Effector memory CD4-positive, alpha-beta T cell (primary cell): ENCODE measurements at places on chromosomes 4 and X.
A peak's percentile ranks its signal among the peaks of the same experiment; 100 is the strongest.

GRCh38 chr4:5893004-5893580, at the start of gene CRMP1:
Gene CRMP1, minus strand, starts transcription at chr4:5893086. Its CDS starts 117 bp downstream, at chr4:5892969.
- no peak within 1 kb of the TSS for H3K27ac ChIP-seq
- H3K27me3 ChIP-seq, result peaks cover 27% of the 10 kb centered on the region
- no peaks in the 10 kb centered on the region for H3K4me1 ChIP-seq
- H3K36me3 ChIP-seq, result no peaks in the 10 kb centered on the region

DNA sequence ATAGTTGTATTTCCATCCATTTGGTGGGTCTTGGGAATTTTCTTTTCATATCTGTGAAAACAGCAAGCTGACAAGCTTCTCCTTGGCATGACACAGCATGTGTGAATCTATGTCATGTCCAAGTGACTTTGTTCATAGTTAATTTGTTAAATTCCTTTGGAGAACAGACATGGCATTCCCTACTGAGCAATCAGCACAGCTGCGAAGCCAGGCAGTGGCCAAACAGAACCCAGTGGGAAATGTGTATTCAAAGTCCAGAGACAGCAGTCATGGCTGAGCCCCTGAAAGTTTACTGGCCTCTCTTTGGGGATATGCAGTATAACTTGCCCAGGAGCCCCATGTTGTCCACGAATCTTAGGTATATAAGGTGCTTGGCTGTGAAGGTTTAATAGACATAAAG, 474.7 kb downstream of the NKX6-1 start:
- H3K27me3 ChIP-seq, result no peaks in the 10 kb centered on the region
- H3K4me3 ChIP-seq, result no peak overlapping the region
- H3K4me1 ChIP-seq, result no peaks in the 10 kb centered on the region
- no peak overlapping the region for H3K27ac ChIP-seq
- DNase-seq, result no peak

- H3K4me3 ChIP-seq, result no peak overlapping the region
- H3K4me1 ChIP-seq, result no peaks in the 10 kb centered on the region
- H3K27ac ChIP-seq, result no peak overlapping the region
- no peaks in the 10 kb centered on the region for H3K27me3 ChIP-seq
- no peaks in the 10 kb centered on the region for H3K36me3 ChIP-seq
Observed at GRCh38 chrX:133606990-133607389, 191.7 kb upstream of the GPC4 start.

- no peak overlapping the region for H3K27ac ChIP-seq
- DNase-seq, result no peak
- no peaks in the 10 kb centered on the region for H3K36me3 ChIP-seq
- H3K4me1 ChIP-seq, result no peaks in the 10 kb centered on the region
- H3K4me3 ChIP-seq, result no peak overlapping the region
Observed at GRCh38 chrX:20352504-20352903, 85.8 kb upstream of the RPS6KA3 start.

DNA sequence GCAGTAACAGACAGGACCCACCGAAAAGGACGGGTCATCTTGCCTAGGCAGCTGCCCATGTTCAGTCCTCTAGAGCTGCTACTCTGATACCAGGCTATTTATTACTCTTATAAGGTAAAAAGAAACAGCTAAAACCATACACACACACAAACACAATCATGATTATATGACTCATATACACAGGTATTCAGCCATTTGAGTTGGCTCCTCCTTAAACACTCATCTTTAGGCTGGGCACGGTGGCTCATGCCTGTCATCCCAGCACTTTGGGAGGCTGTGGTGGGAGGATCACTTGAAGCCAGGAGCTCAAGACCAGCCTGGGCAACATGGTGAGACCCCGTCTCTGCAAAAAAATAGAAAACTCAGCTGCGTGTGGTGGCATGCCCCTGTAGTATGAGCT, 76.6 kb downstream of the F11 start:
- H3K27ac ChIP-seq, result no peak overlapping the region
- H3K36me3 ChIP-seq, result no peaks in the 10 kb centered on the region
- H3K4me3 ChIP-seq, result no peak overlapping the region
- no peaks in the 10 kb centered on the region for H3K27me3 ChIP-seq
- H3K4me1 ChIP-seq, result no peaks in the 10 kb centered on the region

DNA sequence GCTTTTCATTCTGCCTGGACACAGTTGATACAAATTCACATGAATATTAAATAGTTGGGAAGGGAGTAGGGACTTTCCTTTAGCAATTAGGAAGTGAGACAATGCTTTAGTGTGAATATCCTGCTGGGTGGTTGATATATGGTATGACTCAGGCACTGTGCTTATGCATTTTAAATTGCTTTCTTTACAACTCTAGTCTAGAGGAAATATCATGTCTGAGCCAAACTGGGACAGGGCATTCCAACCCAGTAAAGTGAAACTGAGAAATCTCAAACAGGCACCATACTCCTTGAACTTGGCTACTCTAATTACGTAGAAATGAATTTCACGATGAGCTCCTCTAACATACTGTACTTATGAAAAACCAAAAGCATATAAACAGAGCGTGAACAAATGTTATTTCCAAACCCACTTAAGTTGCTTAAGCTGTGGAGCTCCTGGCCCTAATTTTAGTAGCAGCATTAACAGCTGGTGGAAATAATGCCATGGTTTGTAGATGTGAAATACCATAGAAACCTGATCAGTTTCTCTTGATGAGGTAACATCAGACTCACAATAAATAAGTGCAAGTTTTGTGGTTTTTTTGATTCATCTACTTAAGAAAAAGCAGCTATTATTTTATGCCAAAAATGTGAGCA, 242.9 kb upstream of the GK2 start:
- no peak overlapping the region for H3K27ac ChIP-seq
- H3K4me3 ChIP-seq, result no peak overlapping the region
- no peaks in the 10 kb centered on the region for H3K36me3 ChIP-seq
- DNase-seq, result no peak

GRCh38 chr4:81494031-81494431, 22.3 kb upstream of the RASGEF1B start:
- H3K36me3 ChIP-seq, result no peaks in the 10 kb centered on the region
- peak overlapping the region; percentile 35 for H3K4me3 ChIP-seq
- H3K27me3 ChIP-seq, result no peaks in the 10 kb centered on the region
- peak overlapping the region; percentile 54 for H3K27ac ChIP-seq
- H3K4me1 ChIP-seq, result peaks cover 21% of the 10 kb centered on the region

DNA sequence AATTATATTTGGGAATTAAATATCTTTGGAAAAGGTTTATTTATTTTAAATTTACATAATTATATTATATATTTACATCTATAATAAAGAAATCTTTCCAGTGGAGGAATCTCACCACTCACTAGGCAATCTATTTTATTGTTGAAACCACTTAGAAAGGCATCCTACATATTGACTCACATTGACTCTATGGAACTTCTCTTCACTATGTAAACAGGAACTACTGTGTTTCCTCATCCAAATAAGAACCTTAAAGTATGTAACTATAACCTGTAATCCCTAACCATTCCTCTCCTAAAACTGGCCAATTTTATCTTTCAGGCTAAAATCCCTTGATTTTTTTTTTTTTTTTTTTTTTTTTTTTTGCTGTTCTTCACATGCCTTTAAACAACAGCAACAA, 268.7 kb downstream of the MAPK10 start:
- no peak for DNase-seq
- no peaks in the 10 kb centered on the region for H3K27me3 ChIP-seq
- H3K36me3 ChIP-seq, result no peaks in the 10 kb centered on the region
- H3K27ac ChIP-seq, result no peak overlapping the region

GRCh38 chr4:67717586-67717985, 16.6 kb upstream of the UBA6 start:
- H3K4me1 ChIP-seq, result no peaks in the 10 kb centered on the region
- no peaks in the 10 kb centered on the region for H3K27me3 ChIP-seq
- no peak for DNase-seq
- H3K36me3 ChIP-seq, result peaks cover 9% of the 10 kb centered on the region
- H3K27ac ChIP-seq, result no peak overlapping the region

DNA sequence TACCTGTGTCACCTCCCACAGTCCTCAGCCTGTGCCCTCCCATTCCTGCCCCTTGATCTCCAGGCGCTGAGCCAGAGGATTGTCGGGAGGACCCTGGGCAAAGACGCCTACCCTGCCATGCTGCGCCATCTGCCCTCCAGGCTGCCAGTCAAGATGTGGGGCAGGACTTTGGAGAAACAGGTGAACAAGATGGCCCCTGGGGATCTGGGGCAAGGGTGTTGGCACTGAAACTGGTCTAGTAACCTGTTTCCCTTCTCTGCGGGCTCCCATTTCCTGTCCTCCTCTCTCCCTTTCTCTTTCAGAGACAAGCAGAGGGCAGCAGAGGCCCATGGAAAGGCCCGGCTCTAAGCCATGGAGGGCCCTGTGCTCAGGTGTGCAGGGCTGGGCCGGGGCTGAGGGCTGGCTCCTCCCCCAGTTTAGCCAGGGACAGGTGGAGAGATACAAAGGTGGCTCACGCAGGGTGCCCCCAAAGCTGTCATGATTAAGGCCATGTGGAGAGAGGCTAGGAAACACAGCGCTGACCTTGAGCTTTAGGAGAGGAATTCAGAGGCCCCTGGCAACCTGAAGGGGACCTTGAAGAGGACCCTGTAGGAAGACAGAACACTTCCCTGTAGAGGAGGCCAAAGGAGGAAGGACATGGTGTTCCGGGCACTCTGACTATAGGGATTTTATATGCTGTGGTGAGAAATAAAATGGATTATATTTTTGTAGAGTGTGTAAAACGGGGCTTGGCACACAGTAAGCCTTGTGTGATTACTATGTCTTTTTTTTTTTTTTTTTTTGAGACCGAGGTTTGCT, at the start of gene GLOD5:
Gene GLOD5, plus strand, starts transcription at position 74 of the 798 bp plus-strand sequence. Its CDS starts 44 bp downstream, at position 118.
- no peak for DNase-seq
- H3K4me1 ChIP-seq, result no peaks in the 10 kb centered on the region
- no peak within 1 kb of the TSS for H3K4me3 ChIP-seq

GRCh38 chr4:126560794-126561193, 1072.0 kb upstream of the INTU start:
- no peak for DNase-seq
- H3K36me3 ChIP-seq, result no peaks in the 10 kb centered on the region
- no peak overlapping the region for H3K27ac ChIP-seq
- no peaks in the 10 kb centered on the region for H3K27me3 ChIP-seq
- H3K4me3 ChIP-seq, result no peak overlapping the region
